CD8-positive, alpha-beta T cell (primary cell): ENCODE measurements at places on chromosomes 6 and 20. TPM values are rescaled to one million over a fixed set of nuclear protein-coding genes. Genes with fewer than 3 reads are reported as not detected.

- no peak for DNase-seq
Measured at GRCh38 chr20:1331801-1332453, 3.0 kb upstream of the SDCBP2 start.

DNA sequence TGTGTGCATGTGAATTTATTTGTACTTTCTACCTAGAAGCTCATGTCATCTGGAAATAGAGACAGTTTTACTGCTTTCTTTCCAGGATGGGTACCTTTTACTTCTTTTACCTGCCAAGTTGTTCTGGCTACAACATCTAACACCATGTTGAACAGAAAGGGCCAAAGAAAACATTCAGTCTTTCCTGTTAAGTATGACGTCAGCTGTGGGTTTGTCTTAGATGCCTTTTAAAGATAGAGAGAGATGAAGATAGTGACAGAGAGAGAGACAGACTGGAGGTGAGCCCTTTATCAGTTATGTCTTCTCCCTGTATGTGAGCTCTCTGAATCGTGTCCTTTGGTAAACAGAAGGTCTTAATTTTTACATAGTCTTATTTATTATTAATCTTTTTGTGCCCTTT lies 3.4 kb upstream of the DACT2 start:
- DNase-seq = no peak

- DNase-seq = no peak
Measured at GRCh38 chr6:6803180-6803977, 214.9 kb downstream of the LY86 start.

DNA sequence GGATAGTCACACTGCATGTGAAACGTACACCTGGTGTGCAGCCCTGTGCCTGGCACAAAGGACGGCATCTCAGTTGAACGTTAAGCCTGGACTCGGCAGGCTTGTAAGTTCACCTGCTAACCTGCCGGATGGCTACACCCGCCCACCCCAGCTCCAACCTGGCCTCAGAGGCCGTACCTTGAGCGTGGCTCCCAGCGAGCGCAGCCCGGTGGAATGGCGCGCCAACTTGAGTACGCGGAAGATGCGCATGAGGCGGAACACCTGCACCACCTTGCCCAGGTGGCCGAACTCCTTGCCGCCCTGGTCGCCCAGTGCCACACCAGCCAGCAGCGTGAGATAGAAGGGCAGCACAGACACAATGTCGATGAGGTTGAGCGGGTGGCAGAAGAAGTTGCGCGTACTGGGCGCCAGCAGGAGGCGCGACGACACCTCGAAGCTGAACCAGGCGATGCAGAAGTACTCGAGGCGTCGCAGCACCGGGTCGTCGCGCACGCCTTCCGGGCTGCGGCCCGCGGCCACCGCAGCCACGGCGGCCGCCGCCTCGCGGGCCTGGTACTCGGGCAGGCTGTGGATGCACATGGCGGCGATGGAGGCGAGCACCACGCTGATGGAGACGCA lies 3.3 kb downstream of the KCNS1 start:
- peak; percentile 69 for DNase-seq

GRCh38 chr6:117538615-117539014 lies 56.1 kb downstream of the DCBLD1 start:
- no peak for DNase-seq

GRCh38 chr20:17530716-17531664 lies at the start of gene BFSP1:
Gene BFSP1 (minus strand): TSS chr20:17531379. CDS start chr20:17531329, 50 bp downstream.
- peak; percentile 2 for DNase-seq

DNA sequence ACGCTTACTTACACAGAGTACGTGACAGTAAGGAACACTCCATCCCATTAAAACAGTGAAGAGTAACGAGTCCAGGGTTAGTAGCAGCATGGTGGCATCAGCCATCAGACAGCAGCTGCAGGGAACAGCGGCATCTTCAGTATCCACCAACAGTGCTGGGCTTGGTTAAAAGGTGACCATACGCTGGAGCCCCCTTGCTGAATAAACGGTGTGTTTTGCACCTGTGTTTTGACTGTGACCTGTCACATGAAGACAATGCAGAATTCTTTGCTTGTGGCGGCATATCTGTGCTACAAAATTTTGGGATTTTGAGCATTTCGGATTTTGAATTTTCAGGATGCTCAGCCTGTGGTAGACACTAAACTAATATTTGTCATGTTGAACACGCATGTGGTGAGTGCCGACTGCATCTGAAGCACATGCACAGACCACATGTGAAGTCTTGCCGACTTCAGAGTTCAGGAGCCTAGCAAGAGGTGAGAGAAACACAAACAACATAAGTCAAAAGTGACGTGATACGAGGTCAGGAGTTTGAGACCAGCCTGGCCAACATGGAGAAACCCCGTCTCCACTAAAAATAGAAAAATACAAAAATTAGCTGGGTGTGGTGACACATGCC lies 69.3 kb upstream of the FRMD1 start:
- DNase-seq = no peak

Gene ID4
- not detected for total RNA-seq

Gene KHDC1
- total RNA-seq = 0.86 TPM

- no peak for DNase-seq
Measured at GRCh38 chr20:57546956-57547649, 13.8 kb upstream of the PCK1 start.
